ENCODE measurements at places on chromosomes 11 and 22. TPM values are rescaled to one million over a fixed set of nuclear protein-coding genes. Genes with fewer than 3 reads are reported as not detected.

DNA sequence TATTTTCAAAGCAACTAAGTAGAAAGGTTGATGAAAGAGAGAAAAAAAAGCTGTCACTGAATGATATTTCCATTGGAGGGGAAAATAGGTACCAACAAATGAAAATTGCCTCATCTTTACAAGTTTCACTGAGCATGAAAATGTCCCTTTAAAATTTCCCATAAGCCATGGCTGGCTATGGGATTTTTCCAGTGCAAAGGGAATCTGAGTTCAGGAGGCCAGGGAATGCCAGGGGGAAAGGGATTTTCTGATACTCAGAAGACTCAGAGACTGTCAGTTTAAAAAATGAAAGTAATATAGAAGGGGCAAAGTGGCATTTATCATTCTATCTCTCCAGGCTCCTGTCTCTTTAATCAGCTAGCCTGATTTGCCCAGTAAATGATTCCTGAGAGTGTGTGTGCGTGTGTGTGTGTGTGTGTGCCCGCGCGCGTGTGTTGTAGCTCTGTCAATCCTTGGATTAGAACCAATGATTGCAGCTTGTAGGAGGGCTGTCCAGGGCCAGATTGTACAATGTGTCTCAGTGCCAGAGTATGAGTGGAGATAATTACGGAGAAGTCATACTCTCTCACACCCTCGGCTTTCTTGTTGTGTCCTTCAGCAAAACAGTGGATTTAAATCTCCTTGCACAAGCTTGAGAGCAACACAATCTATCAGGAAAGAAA, at the start of gene NTM:
NTM (plus strand) TSS at position 526 of the 662 bp plus-strand sequence.
- no peak for DNase-seq

DNA sequence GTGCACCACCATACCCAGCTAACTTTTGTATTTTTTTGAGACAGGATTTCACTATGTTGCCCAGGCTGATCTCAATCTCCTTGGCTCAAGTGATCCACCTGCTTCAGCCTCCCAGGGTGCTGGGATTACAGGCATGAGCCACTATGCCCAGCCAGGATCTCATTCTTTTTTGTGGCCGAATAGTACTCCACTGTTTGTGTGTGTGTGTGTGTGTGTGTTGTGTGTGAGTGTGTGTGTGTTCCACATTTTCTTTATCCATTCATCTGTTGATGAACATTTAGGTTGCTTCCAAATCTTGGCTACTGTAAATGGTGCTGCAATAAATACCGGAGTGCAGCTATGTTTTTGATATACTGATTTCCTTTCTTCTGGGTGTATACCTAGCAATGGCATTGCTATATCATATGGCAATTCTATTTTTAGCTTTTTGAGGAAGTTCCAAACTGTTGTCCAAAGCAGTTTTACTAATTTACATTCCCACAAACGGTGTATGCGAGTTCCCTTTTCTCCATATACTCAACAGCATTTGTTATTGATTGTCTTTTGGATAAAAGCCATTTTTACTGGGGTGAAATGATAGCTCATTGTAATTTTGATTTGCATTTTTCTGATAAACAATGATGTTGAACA, 105.4 kb downstream of the TTC28 start:
- no peak for DNase-seq

DNA sequence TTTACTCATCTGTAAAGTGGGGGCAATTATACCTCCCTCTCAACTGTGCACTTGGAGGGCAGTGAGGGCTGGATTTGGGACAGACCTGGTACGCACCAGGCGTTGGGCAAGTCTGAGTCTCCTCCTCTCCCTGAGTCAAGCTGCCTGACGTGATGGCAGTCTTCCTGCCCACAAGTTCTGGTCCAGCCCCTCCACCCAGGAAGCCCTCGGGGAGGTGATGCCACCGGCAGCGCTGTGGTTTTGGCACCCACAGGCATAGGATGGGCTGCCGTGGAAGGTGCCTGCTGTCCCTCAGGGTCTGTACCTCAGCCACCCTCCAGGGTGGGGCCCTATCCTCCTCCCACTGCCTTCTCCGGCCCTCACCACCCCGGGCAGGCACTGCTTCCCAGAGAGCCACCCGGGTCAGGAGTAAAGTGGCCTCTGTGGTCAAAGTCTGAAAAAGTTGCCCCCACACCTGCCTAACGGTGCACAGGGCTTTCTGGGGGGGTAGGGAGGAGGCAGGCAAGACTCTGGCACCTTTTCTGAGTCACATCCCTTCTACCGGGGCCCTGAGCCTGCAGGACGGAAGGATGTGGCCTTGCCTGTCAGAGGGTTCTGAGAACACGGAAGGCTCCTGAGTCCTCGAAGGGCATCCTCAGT, 6.5 kb upstream of the APOBEC3H start:
- no peak for DNase-seq

GRCh38 chr11:115379528-115379927, 124.7 kb downstream of the CADM1 start:
- no peak for DNase-seq

GRCh38 chr22:47606426-47606825, 844.0 kb downstream of the TBC1D22A start:
- no peak for DNase-seq

DNA sequence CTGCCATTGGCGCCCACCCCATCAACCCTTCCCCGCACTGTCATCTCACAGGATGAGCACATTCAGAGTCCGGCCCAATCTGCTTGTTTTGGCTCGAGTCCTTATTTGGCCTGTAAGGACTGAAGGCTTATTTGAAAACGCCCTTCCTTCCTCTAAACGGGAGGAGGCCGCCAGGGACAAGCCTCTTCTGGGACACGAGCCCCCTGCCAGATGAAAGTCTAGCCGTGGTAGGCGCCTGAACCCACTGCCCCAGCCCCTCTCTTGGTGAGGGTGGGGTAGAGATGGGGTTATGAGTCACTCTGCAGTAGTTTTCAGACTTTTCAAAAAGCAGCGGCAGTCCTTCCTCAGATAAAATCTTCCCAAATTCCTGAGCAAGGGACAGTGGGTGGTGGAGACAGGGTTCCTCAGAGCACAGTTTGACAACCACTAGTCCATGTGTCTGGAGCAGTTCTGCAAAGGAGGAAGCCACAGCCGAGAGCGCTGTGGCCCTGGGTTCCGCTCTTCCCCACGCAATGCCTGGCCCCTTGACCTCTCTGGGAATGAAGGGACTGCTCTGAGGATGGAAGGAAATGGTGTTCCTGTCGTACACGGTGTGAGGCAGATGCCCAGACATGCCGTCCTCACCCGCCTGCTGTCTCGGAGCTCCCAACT, 57.0 kb downstream of the MYH9 start:
- no peak for DNase-seq

GRCh38 chr11:66467034-66467659, 442 bp downstream of the PELI3 start:
- peak; percentile 55 for DNase-seq

DNA sequence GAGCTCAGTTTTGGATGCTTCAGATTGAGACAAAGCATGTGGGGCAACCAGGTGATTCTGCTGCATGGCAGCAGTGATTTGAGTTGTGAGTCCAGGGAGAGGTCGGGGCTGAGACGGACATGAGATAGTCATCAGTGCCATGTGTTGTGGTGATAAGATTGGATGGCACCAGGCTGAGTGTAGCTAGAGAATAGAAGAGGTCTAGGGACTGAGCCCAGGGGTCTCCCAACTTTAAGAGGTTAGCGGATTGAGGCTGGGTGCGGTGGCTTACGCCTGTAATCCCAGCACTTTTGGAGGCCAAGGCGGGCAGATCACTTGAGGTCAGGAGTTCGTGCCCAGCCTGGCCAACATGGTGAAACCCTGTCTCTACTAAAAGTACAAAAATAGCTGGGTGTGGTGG, 6.3 kb upstream of the CTSD start:
- DNase-seq: no peak

DNA sequence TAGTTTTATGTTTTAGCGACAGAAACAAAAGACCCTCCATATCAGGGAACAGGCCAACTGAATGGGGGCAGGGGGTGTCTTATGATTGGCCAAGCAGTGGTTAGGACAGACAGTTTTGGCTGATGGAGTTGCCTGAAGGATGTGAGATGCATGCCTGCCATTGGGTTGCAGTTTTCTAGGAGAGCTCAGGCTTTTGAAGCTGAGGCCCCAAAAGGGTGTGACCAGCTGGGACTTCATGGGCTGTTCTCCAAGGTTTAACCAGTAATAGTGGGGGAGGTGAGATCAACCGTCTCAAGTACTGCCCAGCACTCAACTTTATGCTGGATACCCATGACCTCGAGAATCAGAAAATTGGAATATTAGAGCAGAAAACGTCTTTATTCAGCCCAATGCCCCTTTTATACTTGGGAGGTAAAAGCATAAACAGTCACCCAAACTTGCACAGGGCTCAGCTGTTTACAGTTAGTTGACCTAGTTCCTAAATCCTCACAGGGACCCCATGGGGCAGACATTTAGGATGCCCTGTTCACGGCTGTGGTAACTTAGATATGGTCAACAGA, 13.5 kb downstream of the DTX4 start:
- DNase-seq: no peak

GRCh38 chr11:2853997-2854560, 31.5 kb downstream of the CDKN1C start:
- DNase-seq: no peak

GRCh38 chr11:102487214-102487613, 34.6 kb upstream of the TMEM123 start:
- DNase-seq: no peak

- no peak for DNase-seq
Observed at GRCh38 chr11:34770111-34770510, 146.1 kb downstream of the APIP start.

DNA sequence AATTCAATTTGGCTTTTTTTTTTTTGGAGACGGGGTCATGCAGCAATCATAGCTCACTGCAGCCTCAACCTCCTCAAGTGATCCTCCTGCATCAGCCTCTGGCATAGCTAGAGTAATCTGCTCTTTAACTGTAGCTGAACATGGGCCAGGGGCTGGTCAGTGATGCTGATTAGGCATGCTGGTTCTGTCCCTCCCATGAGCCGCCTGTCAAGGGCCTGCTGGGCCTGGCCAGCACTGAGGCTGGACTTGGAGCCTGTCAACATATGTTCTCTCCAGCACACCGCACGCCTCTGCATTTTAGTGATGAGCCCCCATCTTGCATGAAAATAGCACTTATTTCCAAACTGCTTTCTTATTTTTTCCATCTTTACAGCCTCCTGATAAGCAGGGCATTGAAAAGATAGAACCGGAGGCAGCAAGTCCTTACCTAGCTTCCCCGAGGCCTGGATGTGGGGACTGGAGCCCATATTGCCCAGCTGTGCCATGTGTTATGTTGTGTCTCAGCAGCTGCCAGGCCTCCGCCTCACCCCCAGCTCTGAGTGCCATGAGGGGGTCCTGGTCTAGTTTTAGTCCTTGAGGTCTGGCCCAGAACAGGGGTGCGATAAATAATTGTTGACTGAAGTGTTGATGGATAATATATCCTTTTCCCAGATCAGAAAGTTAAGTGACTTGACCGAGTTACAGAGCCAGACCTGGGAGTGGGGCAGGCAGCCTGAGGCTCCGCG, 80.0 kb downstream of the CTTN start:
- DNase-seq: no peak

DNA sequence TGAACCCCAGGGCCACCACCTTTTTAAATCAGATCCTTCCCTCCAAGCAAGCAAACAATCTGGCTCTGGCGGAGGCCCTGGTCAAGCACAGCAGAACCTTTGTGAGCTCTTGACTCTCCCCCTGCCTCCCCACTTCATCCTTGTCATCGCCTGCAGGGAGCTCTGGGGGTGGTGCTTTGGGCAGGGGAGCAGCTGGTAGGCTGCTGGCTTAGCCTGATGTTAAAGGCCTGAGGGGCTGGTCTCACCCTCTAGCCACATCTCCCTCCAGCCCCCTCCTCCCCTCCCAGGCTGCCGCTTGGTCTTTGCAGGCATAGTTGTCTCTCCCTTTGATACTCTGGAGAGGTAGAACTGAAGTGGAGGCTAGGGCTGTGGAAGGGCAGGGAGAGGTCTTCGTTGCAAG, 50.9 kb downstream of the THAP12 start:
- no peak for DNase-seq

DNA sequence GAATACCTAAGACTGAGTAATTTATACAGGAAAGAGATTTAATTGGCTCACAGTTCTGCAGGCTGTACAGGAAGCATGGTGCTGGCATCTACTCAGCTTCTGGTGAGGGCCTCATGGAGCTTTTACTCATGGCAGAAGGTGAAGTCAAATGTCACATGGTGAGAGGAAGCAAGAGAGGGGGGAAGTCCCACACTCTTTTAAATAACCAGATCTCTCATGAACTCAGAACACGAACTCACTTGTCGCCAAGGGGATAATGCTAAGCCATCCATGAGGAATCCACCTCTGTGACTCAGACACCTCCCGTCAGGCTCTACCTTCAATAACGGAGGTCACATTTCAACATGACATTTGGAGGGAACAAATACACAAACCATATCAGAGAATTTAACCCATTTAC, 42.2 kb downstream of the BIRC2 start:
- no peak for DNase-seq

DNA sequence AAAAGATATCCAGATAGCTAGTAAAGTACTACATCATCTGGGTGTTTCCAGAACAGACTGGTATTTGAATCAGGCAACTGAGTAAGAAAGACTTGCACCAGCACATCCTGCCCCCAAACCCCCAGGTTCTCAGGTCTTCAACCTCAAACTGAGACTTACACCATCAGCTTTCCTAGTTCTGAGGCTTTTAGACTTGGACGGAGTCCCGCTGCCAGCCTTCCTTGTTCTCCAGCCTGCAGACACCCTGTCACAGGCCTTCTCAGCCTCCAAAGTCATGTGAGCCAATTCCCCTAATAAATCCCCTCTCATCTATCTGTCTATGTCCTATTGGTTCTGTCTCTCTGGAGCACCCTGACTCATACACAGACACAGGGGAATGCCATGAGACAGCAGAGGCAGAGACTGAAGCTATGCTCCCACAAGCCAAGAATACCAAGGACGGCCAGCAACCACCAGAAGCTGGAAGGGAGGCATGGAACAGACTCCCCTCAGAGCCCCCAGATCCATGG, 10.9 kb downstream of the SMCO4 start:
- no peak for DNase-seq

GRCh38 chr11:117985953-117986887, at the start of gene IL10RA:
IL10RA (plus strand) TSS chr11:117986394; CDS start chr11:117986468, 74 bp downstream.
- peak; percentile 76 for DNase-seq

DNA sequence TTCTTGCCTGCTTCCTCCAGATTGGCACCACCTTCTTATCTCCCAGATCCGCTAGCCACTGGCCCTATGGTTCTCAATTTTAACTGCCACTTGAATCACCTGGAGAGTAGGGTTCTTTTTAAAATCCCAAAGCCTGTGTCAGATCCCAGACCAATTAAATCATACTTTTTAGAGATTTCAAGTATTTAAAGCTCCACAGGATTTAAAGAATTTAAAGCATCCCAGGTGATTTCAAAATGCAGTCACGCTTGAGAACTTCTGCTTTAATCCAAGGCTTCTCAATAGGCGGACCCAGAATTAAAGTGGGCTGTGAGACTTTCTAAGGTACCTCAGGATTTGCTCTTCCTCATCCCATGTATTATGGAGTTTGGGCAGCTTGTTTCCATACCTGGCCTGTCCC, 400.0 kb downstream of the SOX6 start:
- no peak for DNase-seq

XKR3 gene
- total RNA-seq: not detected

F2 gene
- total RNA-seq: 4.4 TPM

UBQLNL gene
- 4.4 TPM for total RNA-seq

CYTH4 gene
- total RNA-seq: 0.33 TPM

SLC25A18 gene
- 2.2 TPM for total RNA-seq

CALCB gene
- 0.28 TPM for total RNA-seq

MUC5AC gene
- not detected for total RNA-seq

GDPD5 gene
- total RNA-seq: 674 TPM

ZNRF3 gene
- 3.3 TPM for total RNA-seq

MAML2 gene
- total RNA-seq: 6.2 TPM

TSPAN18 gene
- total RNA-seq: 717 TPM

LDHAL6A gene
- not detected for total RNA-seq

OR51B4 gene
- 0.49 TPM for total RNA-seq

Measured in endothelial cell (in vitro differentiated cells).